ENCODE measurements at places on chromosomes 12 and 14. TPM values are rescaled to one million over a fixed set of nuclear protein-coding genes. Genes with fewer than 3 reads are reported as not detected.

PPFIA2 gene
- 3.1 TPM for total RNA-seq

MAP3K9 gene
- total RNA-seq = 6.7 TPM

RPL41 gene
- 1,420 TPM for total RNA-seq

GALNT8 gene
- total RNA-seq = 2.1 TPM

LMO3 gene
- 7.2 TPM for total RNA-seq

TAS2R9 gene
- total RNA-seq = not detected

CCDC175 gene
- total RNA-seq = not detected

CCDC38 gene
- total RNA-seq = not detected

GLI1 gene
- total RNA-seq = 5.6 TPM

RPL10L gene
- not detected for total RNA-seq

SMCO2 gene
- total RNA-seq = not detected

EEF1AKMT3 gene
- total RNA-seq = 10.1 TPM

SERPINA12 gene
- not detected for total RNA-seq

ETFBKMT gene
- total RNA-seq = 3.8 TPM

INHBC gene
- total RNA-seq = not detected

HOXC11 gene
- not detected for total RNA-seq

C1S gene
- total RNA-seq = 87.7 TPM

VSX2 gene
- total RNA-seq = not detected

ENDOU gene
- total RNA-seq = 16.4 TPM

POTEG gene
- total RNA-seq = not detected

ARHGEF25 gene
- 18.6 TPM for total RNA-seq

RBP5 gene
- total RNA-seq = 1.8 TPM

PSME2 gene
- 35.5 TPM for total RNA-seq

DEGS2 gene
- total RNA-seq = 4.9 TPM

KCNK13 gene
- total RNA-seq = 1.0 TPM

TNFAIP2 gene
- 73.4 TPM for total RNA-seq

MYF5 gene
- total RNA-seq = 48.5 TPM

SLC6A13 gene
- 1.1 TPM for total RNA-seq

CCDC197 gene
- total RNA-seq = not detected

ZNF10 gene
- 20.2 TPM for total RNA-seq

NOVA1 gene
- total RNA-seq = 15.5 TPM

PLEKHD1 gene
- total RNA-seq = 0.21 TPM

CCDC60 gene
- total RNA-seq = 0.62 TPM

CLEC1B gene
- total RNA-seq = not detected

HSPB8 gene
- total RNA-seq = 150 TPM

TAS2R42 gene
- not detected for total RNA-seq

KRT83 gene
- not detected for total RNA-seq

SRRM4 gene
- 0.31 TPM for total RNA-seq

SDS gene
- total RNA-seq = not detected

NELL2 gene
- 24.0 TPM for total RNA-seq

ZNF839 gene
- 10.8 TPM for total RNA-seq

KRT73 gene
- total RNA-seq = not detected

TMEM30B gene
- 7.9 TPM for total RNA-seq

KERA gene
- 81.0 TPM for total RNA-seq

TGFB3 gene
- total RNA-seq = 69.4 TPM

MNAT1 gene
- 90.4 TPM for total RNA-seq

RECQL gene
- 60.9 TPM for total RNA-seq

ZBTB42 gene
- total RNA-seq = 11.3 TPM

ST8SIA1 gene
- total RNA-seq = 10.2 TPM

CLEC2A gene
- total RNA-seq = not detected

SPIC gene
- total RNA-seq = not detected

Measured in tongue (tissue), 3 donors.